BJ (cell line): ENCODE measurements at places on chromosomes 6 and 20.

GRCh38 chr20:38034108-38034649, 633 bp downstream of the RPRD1B start:
- no peak for DNase-seq

- peak; percentile 37 for DNase-seq
Observed at GRCh38 chr6:165091121-165091785, 218.2 kb downstream of the C6orf118 start.

- DNase-seq = no peak
Observed at GRCh38 chr6:167565884-167566599, 241.2 kb downstream of the TTLL2 start.

- peak; percentile 82 for DNase-seq
Observed at GRCh38 chr6:126721581-126722160, 381.8 kb downstream of the CENPW start.

DNA sequence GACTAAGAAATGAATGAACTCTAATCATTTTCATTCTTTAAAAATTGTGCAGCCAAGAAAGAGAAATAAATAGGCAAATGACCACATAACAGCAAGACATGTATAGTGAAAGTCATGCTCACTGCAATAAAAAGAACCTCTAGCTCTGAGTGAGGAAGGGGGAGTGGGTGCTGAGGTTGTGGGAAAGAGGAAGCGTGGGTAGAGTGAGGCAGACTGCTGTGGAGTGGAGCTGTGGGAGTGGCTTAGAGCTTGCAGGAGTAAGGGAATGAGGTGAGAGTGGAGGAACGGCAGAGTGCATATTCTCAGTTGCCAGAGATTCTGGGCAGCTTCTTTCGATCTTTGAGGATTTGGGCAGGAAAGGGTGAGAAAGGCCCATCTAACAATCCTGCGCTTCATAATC, 10.4 kb downstream of the DEFB129 start:
- no peak for DNase-seq

DNA sequence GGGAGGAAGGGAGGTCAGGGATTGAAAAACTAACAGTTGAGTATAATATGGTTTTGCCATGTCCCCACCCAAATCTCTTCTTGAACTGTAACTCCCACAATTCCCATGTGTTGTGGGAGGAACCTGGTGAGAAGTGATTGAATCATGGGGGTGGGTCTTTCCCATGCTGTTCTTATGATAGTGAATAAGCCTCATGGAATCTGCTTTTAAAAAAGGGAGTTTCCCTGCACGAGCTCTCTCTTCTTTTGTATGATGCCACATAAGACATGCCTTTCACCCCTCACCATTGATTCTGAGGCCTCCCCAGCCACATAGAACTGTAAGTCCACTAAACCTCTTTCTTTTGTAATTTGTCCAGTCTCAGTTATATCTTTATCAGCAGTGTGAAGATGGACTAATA, 833.4 kb upstream of the MAP3K7 start:
- no peak for DNase-seq

GRCh38 chr20:43893930-43894329, 20.7 kb upstream of the TOX2 start:
- no peak for DNase-seq

DNA sequence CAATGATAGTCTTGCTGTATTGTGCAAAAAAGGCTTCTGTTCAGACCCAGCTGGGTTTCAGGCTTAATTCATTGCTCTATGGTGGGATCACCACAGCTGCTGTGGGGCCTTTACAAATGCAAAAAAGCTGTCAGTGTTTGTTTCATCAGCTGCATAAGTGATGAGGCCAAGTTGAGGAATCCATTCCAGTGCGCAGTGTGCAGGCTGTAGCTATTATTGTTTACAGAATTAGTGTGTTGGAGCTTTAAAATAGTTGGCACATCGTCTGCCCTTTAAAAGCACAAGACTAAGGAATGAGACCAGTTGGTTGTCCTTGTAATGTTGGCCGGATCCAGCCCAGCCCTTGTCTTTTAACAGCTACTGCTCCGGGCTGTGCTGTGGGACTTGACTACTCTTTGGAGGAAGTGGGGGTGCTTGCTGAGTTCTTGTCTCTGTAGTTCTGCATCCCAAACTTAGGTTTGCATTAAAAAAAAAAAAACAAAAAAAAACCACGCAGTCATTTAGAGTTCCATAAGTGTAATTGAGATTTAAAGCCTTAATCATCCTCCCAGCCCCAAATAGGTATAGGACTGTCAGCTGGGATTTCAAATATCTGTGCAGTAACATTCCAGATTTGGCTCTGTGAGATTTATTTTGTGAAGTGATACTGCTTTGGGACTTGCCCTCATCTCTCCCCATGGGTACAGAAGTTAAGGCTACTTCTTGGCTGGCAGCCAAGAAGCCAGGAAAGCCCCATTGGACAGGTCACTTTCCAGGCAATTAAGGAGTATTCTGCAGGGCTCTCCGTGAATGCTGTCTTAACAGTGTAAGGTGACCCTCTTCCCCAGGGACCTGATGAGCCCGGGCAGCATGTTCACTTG, 19.3 kb downstream of the JARID2 start:
- DNase-seq = no peak
